Activated T-helper 2 cell treated with anti-CD3 and anti-CD28 coated beads, Interferon-gamma antibody, Interleukin-2, Interleukin-4, amounts not matched to agents 10 μg/mL and 5 μg/mL and 100 μg/mL, durations not matched to agents 14 hours and 24 hours and 36 hours (primary cell): ENCODE measurements at places on chromosomes 1 and 21.

DNA sequence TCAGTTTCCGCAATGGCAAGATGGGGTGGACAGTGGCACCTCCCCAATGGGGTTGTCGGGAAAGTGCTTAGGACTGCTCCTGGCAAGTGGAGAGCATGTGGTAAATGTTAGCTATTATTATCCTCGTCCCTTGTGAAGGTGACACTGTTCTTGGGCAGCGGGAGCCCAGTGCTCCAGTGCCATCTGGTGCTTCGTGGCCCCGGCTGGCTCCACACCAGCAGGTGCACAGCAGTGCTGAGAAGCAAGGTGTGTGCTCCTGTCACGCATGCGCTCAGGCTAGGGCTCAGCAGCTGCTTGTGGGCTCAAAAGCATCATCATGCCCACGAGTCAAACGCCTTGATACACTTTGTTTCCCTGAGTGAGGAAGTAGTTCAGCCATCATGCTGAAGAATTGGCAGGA is 24.9 kb upstream of the KCNC4 start:
- DNase-seq, result no peak

GRCh38 chr1:77553568-77554291 is 128.7 kb downstream of the ZZZ3 start:
- DNase-seq, result no peak

GRCh38 chr1:13487957-13488356 is 25.8 kb downstream of the LRRC38 start:
- DNase-seq, result no peak

- DNase-seq, result no peak
Measured at GRCh38 chr1:186900539-186901237, 71.9 kb downstream of the PLA2G4A start.

DNA sequence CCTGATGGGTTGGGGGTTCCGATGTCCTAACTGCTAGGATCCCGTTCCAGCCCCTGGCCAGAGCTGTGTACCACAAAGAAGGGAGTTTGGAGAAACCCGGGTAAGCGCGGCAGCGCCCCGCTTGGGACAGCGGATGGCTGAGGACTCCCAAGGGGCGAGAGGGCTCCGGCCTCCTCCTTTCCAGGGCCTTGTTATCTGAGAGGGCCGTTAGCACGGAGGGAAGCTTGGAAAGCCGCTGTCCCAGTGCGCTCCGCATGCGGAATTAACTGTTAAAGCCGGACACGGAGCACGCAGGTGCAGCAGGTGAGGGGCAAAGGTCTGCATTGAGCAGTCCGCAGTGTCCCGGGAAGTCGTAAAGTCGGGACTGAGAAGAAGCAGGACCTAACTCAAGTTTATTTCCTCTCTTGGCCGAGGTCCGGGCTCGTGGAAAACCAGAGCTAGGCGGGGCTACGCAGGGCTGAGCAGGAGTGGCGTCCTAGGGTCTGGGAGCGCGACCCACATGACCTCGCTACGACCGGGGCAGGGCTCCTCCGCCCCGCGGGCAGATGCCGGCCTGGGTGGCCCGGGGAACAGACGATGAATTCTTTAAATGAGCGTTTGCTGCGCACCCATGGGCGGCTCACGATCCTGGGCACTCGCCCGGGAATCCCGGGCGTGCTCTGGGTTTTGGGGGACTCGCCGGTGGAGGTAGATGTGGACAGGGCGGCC is 4.5 kb downstream of the LHX4 start:
- no peak for DNase-seq

DNA sequence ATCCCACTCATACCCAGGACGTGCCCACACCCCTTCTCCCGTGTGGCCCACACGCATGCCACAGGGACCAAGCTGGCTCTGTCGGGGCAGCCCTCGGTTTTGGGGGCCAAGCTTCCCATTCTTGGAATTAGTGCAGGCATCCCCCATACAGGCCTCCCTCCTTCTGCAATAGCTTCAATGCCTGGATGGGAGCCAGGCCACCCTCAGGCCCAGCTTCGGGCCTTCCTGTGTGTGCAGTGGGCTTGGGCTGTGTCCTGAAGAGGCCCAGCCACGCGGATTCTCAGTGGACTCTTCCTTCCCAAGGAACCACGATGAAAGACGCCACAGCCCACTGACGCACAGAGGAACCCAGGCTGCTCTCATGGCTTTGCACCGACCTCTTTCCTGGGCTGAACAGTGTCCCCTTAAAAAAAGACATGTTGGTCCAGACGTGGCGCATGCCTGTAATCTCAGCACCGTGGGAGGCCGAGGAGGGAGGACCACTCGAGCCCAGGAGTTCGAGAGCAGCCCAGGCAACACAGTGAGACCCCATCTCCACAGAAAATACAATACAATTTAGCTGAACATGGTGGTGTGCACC is 3.4 kb downstream of the KRTAP10-11 start:
- no peak for DNase-seq

DNA sequence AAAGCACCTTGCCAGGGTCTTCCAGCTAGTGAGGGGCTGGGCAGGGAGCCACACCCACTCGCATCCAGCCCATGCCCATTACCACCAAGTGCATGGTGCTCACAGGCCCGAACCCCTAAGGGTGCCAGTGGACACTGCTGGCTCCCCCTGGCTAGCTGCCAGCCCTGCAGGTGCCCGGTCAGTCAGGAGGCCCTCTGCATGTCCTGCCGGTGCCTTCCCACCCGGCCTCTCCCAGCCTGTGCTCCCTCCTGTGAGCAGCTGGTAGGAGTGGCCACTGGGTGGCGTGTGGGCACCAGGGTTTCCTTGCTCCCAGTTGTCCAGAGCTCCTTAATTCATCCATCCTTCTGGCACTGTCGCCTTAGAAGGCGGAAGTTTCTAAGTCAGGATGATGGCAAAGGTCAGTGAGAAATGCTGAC is 33.4 kb downstream of the QSOX1 start:
- DNase-seq, result no peak

DNA sequence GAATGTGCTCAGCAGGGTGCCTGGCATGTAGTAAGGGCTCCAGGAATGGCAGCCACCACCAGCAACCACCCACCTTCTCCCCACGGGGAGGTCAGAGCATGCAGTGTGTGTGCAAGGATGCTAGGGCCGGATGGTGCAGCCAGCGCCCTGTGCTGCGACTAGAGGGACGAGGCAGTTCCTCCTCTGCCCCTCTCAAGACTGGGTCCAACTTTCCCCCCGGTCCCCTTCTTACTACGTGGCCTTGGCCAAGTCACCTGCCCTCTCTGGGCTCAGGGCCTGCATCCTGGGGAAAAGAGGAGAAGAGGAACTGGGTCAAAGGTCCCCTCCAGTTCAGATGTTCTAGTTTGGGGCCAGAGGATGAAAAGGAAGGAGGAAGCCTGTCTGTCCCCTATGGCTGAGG is 71.6 kb upstream of the TARDBP start:
- DNase-seq, result no peak

GRCh38 chr1:184017306-184017705 is 20.2 kb downstream of the COLGALT2 start:
- DNase-seq, result no peak

GRCh38 chr1:93598396-93598795 is 83.2 kb downstream of the BCAR3 start:
- DNase-seq, result no peak

DNA sequence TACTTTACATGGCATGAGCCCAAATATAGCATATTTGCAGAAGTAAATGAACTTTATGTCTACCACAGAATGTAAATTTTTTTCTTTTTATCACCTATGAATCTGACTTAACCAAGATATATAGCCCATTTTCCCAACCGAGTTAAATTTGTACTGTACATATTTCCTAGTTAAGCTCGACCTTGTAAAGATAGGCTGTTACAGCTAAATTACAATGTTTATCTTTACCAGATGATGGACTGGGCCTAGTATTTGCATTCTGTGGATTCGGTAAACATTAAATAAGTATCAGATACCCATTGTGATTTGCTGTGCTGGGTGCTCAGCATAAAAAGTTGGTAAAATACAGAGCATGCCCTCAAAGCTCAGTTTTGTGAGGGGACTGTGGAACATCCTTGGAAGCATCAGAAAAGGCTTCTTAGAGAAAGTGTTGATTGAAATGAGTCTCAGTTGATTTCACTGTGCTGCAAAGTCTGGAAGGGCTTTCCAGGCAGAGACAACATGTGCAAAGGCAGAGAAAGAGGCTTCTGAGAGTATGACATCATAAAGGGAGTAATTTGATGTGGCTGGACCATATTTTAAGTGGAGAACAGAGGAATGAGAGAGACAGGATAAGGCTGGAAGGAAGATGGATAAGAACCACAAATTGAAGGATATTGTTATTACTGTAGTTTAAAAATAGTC is 27.4 kb downstream of the MORC3 start:
- DNase-seq, result no peak

DNA sequence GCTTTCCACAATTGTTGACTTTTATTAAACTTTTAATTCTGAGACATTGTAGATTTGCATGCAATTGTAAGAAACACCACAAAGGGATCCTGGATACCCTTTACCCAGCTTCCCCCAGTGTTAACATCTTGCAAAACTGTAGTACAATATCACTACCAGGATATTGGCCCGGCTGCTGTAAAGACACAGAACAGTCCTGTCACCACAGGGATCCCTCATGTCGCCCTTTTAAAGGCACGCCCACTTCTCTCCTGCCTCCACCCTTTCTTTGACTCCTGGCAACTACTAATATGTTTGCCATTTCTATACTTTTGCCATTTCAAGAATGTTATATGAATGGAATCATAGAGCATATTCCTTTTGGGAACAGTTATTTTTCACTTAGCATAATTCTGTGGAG is 37.0 kb downstream of the NAV1 start:
- DNase-seq, result no peak

DNA sequence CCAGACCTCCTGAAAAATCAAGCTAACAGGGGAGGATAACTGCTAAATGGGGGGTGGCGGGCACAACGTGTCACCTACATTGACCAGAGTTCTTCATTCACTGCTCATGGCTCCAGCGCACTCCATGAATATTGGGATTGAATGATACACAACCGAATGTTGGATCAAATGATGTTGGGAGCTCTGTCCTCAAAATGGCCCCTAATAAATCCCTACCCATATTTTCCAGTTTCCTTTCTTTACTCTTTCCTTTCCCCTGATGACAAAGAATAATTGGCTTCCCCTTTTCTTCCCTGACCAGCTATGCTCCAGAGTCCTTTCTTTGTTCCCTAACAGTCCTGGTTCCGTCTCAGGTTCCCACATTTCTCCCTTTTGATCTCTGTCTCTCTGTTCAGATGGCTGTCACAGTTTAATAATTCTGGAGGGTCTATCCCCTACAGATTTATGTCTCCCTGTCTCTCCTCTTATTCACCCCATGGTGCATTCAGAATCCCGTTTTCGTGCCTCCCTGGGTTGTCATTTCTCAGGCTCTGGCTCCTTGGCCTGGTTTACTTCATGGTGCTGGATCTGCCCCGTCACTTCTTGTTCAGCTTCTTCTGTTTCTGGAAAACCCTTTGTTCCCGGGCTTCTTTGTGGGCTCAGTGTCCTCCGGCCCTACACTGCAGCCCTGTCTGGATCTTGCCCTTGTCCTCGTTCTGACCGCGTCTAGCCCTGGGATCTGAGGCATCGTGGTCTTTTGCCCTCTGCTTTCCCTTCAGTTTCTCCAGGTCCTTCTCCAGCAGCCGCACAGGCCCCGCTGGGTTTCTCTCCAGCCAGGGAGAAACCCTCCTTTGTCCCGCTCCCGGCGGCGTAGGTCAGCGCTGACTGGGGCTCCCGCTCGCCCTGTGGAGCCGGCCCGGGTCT is 78.3 kb downstream of the NDUFS5 start:
- DNase-seq, result no peak

DNA sequence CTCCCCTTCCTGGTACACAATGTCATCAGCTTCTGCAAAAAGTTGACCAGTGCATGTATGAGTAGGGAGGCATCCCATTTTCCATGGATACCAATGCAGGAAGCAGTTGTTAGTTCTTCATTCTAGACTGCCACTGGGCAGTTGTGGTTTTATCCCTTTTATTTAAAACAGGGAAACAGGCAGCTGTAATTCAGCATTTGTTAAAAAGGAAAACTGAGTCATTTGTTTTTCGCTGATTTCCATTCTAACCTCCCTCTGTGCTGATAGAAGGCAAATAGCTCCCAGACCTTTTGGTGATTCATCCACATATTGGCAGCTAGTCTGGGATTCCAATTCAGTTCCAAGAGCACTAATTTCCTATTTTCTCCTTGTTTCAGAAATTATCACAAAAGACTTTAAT is 21.1 kb upstream of the ABCA4 start:
- DNase-seq, result no peak

- DNase-seq, result no peak
Measured at GRCh38 chr21:45938453-45938755, 43.2 kb upstream of the COL6A1 start.

DNA sequence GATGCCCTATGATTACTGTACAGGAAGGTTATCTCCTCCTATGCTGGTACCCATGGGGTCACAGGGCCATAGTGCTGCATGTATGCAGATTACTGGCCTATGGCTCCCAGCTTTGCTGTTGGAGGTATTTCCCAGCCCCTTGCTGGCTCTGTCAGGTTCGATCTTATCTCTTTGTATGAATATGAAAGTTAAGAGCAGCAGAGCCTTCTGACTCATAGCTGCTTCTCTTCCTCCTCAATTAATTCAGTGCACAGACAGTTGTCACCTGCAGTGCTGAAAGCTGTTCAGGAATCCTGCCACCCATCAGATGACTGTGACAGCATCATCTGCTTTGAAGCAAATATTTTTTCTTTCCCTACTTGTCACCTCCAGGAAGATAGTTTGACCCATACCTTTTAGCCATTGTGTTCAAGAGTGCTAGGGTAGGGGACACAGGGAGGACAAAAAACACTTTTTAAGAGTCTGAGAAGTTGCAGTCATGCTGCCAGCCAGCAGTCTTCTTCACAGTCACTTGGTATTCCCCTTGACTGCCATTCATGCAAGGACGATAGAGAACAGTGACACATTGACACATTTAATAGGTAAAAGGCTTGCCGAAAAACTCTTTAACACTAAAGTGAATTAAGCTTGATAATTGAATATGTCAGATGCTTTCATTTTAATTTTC is 73.1 kb downstream of the KIF1B start:
- peak; percentile 17 for DNase-seq

DNA sequence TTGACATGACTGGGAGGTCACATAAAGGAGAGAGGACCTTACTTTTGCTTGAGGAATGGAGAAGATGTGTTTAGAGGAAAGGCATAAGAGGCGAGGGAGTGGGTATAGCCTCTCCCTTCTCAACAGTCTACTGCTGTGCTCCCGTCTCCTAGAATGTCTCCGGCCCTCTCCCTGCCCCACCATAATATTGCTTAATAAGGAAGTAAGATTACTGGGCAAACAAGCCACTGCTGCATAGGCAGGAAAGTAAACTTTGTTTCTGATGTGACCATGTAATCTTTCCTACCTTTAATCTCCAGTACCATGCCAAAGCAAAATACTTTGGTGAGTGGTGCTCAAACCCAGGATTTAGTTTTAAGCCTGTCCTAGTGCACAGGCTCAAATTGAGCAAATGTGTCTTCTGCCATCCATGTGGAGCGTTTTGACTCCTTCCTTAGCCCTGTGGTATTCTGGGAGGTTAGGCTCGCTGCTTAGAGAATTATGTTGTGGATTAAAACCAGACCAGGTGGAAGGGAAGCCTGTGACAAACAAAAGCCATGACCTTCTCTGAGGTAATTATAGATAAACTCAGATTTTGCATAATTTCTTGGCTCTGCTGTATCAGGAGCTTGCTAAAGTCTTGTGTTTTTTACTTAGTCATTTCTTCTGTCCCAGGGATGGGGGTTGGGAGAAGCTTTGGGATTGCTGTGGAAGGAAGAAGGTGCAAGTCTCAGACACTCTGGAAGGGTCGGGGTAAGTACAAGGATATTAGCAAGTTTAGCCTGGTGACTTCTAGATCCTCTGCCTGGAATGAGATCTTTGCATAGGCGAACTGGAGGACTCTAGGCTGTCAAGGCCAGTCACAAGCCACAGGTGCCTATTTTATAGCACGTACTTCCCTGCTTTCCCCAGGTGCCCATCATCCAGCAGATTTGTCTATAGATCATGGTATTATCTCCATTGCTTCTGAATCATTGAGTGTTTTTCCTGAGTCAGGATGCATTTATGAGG is 34.5 kb upstream of the DIPK1A start:
- no peak for DNase-seq

- no peak for DNase-seq
Measured at GRCh38 chr1:45375104-45376090, 35.2 kb upstream of the MUTYH start.
